ENCODE measurements at places on chromosomes 2 and 18.

DNA sequence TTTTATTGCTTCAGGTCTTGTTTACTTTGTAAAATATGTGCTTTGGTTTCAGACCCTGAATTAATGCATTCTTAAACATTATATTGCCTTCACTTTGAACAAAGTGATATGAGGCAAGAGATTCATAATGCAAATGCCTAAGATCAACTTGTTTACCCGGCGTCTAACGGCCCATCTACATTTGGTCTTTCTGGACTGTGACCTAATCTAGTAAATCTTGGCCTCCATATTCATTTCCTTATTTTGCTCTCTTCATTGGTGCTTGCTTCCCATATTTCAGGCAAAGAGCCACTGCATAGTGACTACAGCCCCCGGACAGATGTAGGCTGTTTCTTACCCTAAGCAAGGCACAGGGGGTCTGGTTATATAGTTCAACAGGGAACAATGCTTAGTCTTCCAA lies 53.0 kb upstream of the SLC39A10 start:
- DNase-seq, result no peak

GRCh38 chr18:65298422-65298821 lies 452.4 kb upstream of the CDH7 start:
- DNase-seq, result no peak

- DNase-seq, result no peak
Observed at GRCh38 chr2:75367401-75367800, 168.1 kb upstream of the TACR1 start.

GRCh38 chr2:28350791-28351285 lies 41.8 kb upstream of the FOSL2 start:
- DNase-seq, result no peak

All from BE2C (cell line).